Stimulated activated CD4-positive, alpha-beta T cell treated with anti-CD3 and anti-CD28 coated beads, Interleukin-1b, Interleukin-23, amount 100 ng/mL, for 4 hours (primary cell): ENCODE measurements at places on chromosomes 13 and 19.

DNA sequence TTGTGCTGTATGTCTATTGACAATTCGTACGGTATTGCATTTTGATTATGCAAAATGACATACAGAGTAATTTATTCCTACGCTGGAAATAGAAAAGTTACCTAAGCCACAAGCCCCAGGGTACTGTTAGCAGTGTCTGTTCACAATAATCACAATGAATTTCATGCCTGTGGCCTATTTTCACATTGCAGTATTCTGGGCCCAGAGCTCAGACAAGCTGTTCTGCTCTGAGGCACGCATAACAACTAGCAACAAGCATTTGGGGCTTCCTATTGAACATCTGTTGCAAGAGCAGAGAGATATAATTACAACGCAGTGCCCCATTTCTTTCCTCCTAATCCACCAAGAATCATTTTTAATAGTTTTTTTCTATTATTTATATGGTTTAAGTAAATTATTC, 158.9 kb upstream of the SGCG start:
- no peak for DNase-seq

GRCh38 chr19:8468761-8469373, 24.1 kb downstream of the HNRNPM start:
- DNase-seq: no peak

DNA sequence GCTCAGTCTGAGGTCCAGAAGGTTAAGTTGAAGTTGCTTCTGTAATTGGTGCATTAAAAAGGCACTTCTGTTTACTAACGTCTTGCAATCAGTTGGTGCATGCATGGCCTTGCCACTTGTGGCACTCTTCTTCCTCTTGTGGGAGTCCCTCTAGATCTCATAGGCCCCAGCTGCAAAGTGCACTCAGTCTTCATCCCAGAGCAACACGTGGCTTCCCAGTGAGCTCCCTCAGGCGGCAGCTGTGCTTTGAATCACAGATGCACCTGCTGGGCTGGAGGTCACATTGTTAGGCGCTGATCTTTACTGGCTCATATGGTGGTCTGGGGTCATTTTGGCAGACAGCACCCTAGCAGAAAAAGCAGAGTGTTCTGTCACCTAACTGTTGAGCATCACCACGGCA, 215.7 kb downstream of the ZNF536 start:
- no peak for DNase-seq

DNA sequence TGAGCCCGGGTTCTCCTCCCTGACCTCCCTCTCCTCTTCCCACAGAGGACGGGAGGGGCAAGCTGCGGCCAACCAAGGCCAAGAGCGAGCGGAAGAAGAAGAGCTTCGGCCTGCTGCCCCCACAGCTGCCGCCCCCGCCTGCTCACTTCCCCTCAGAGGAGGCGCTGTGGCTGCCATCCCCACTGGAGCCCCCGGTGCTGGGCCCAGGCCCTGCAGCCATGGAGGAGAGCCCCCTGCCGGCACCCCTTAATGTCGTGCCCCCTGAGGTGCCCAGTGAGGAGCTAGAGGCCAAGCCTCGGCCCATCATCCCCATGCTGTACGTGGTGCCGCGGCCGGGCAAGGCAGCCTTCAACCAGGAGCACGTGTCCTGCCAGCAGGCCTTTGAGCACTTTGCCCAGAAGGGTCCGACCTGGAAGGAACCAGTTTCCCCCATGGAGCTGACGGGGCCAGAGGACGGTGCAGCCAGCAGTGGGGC, 162.2 kb downstream of the KDM4B start:
- no peak for DNase-seq

GRCh38 chr13:40999416-40999815, 19.7 kb downstream of the ELF1 start:
- DNase-seq: no peak

- no peak for DNase-seq
Measured at GRCh38 chr19:40104754-40105153, 14.0 kb upstream of the ZNF780A start.

GRCh38 chr13:32804673-32805230, 211.5 kb upstream of the KL start:
- no peak for DNase-seq

GRCh38 chr13:105565136-105565727, 970.2 kb downstream of the EFNB2 start:
- no peak for DNase-seq

- DNase-seq: no peak
Measured at GRCh38 chr13:108069521-108070210, 145.7 kb downstream of the LIG4 start.

DNA sequence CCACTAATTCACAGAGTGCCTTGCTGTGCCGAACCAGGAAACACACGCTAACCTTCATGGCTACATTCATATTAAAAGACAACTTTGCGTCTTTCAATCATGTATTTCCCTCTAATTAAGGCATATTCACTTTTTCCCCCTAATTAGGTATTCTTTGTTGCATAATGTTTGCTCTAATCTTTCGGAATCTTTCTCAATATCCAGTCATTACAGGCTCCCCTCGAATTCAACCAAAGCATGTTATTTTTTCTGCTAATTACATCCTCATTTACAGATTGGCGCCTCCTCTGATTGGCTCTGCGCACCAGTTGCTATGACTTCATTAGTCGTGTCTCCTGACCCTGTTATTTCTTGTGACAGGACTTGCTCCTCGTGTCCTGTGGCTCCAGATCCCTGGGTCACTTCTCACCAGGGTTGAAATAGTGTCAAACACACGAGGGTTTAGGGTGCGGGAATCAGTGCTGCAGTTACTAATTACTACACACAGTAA, 226.7 kb upstream of the TSHZ3 start:
- no peak for DNase-seq

DNA sequence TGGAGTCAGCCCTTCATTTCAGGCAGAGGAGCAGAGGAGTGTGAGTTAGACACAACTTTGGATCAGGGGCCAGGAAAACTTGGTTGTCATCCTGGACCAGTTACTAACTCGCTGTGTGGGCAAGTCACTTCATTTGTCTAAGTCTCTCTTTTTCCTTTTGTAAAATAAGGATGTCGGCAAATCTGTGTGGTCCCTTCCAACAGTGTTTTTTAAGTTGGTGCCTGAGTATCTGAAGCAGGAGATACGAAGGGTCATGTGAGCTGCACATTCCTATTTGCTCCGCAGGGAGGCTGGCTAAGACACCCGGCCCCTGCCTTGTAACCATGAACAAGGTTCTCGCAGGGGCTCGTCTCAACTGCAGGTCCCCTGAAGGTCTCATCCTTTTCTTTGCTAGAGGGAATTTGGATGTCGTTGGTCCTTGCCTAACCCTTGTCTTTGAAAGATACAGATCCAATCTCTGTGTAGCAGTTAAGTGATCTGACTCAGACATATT, 64.3 kb downstream of the LRCH1 start:
- DNase-seq: no peak

- no peak for DNase-seq
Measured at GRCh38 chr19:7258840-7259395, 35.3 kb downstream of the INSR start.

GRCh38 chr19:29267701-29268100, 54.8 kb upstream of the UQCRFS1 start:
- DNase-seq: no peak

- DNase-seq: no peak
Measured at GRCh38 chr13:43411741-43412140, 375.0 kb downstream of the ENOX1 start.

DNA sequence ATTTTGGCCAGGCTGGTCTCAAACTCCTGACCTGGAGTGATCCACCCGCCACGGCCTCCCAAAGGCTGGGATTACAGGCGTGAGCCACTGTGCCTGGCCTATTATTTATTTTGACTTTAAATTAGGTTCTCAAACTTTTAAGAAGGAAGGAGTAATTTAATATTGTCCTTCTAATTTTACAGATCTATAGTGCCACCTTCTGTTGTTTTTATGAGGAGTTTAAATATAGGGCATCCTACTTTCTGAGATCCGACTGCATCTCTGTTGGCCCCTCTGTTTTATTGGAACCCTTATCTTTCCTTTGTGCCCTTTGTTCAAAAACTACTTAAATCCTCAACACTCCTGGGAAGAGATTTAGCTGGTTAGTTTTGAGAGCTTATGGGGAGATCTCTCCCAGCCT, 25.4 kb upstream of the ZMYM5 start:
- DNase-seq: no peak

- DNase-seq: no peak
Measured at GRCh38 chr19:13215572-13216380, 65.6 kb downstream of the IER2 start.

DNA sequence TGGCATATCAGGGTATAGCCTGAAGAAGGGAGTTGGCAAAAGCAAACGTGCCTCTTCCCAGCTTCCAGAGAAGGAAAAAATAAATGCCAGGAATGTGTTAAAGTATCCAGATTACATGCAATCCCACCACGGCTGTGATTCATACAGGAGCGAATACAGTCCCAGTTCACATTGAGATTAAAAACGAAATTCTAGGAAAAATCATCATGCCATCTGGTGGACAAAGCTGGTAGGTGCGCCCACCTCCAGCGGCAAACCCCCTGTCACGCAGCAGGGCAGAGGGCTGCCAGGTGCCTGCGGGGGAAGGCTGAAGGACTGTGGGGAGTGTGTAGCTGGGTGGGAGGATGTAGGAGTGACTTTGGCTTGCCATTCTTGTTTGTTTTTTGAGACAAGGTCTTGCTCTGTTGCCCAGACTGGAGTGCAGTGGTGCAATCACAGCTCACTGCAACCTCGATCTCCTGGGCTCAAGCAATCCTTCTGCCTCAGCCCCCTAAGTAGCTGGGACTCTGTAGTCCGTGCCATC, 6.4 kb upstream of the DMWD start:
- DNase-seq: peak; percentile 49

DNA sequence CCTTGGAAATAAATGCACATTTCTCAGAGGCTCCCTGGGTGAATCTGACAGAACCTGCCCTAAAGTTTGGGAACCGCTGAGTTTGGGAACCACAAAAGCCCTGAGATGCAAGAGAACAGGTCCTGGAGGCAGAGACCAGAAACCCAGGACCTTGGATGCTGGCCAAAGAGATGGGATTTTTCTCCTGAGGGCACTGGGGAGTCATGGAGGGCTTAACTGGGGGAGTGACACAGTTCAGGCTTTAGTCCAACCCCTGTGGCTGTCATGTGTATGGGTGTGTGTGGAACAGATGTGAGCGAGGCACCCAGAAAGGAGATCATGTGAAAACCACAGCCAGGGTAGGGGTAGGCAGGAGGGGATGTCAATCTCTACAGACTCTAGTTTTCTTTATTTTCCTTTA, 3.9 kb upstream of the NCCRP1 start:
- DNase-seq: no peak

GRCh38 chr13:70908795-70909194, 800.5 kb upstream of the KLHL1 start:
- DNase-seq: no peak

DNA sequence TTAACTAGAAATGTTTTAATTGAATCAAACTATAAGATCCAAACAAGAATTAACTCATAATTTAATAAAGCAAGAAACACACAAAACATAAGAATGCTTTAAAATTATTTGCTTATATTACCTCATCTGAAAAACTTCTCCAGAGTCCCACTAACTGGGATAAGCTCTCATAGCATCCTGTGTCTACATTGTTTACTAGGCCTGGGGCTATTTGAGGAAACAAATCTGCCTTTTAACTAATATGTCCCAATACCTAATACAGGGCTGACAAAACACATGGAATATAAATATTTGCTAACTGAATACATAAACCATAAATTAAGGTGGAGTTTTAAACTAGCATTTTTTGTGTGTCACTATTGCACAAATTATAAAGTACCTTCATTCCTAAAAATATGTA, 1399.8 kb upstream of the SLC10A2 start:
- no peak for DNase-seq
